CD4-positive, alpha-beta T cell treated with Interleukin-15 for 1 hour (primary cell): ENCODE measurements at places on chromosomes 1 and 21.

GRCh38 chr1:182890927-182891610 lies 51.9 kb downstream of the DHX9 start:
- no peak for DNase-seq

DNA sequence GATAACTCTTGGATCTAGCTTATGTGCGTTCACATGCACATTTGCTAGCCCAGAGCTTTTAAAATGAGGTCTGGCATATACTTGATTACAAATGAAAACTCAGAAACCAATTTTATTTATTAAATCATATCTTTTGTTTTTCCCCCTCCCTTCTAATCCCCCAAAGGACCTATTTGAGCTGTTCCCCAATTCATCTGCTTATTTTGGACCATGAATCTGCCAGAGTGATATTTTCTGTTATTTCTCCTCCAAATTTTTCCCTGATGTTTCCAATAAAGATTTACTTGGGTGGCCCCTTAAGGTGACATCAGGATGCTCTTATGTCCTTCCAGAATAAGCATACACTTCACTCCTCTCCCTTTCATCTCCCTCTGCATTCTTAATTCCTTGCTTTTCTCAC lies 123.4 kb downstream of the SYT2 start:
- DNase-seq: no peak

DNA sequence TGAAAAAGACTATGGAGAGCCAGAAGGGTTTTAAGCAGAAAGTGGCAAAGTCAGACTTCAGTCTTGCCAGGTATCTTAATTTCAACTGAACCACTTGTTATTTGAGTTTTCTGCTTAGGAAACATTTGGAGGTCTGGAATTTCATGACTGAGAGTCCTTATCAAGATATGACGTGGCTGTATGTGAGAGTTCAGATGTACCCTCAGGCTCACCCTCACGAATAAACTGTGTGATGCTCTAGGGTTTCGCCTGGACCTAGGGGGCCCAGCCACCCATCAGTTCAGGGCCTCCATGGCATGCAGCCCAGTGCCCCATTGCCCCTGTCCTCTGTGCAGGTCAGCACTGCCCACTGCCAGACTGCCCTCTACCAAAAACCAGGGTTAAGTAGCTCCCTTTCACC lies 30.6 kb upstream of the TADA1 start:
- no peak for DNase-seq

GRCh38 chr1:18037651-18038050 lies 69.9 kb upstream of the IGSF21 start:
- DNase-seq: no peak

GRCh38 chr1:181089676-181090544 lies 1.4 kb downstream of the IER5 start:
- DNase-seq: peak; percentile 91

DNA sequence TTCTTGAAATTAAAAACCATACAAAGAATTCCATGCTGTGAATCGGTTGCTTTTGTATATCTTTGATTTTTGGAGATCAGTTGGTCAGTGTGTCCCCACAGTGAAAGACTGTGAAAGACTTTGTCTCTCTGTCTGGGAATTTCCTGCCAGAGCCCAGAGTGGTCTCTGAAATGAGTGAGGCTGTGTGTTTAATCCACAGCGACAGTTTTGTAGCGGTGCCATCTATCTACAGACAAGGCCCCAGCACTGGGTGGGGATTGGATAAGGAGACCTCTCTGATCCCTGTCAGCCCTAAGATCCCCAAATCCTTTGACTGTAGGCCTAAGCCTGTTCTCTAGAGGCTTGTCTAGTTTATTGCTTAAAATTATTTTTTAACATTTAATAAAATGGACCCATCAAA lies 10.3 kb downstream of the GPR25 start:
- DNase-seq: no peak

DNA sequence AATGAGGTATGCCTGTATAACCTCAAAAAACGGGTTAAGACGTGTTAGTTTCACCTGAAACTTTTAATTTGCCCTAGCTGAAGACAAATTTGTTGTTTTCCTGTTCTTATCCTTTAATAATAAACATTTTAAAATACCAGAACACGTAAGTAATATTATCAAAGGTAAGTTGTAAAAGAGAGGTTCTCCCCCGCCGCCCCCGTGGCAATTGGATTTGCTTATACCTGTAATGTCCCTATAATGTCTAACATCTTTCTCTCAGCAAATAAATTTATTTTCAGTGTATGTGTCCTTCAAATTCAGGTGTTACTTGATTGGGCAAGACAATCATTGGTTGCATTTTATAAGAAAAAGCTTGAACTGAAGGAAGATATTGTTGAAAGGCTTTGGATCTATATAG lies 5.9 kb downstream of the URB2 start:
- no peak for DNase-seq

GRCh38 chr1:78038071-78038470 lies 7.7 kb upstream of the GIPC2 start:
- no peak for DNase-seq

DNA sequence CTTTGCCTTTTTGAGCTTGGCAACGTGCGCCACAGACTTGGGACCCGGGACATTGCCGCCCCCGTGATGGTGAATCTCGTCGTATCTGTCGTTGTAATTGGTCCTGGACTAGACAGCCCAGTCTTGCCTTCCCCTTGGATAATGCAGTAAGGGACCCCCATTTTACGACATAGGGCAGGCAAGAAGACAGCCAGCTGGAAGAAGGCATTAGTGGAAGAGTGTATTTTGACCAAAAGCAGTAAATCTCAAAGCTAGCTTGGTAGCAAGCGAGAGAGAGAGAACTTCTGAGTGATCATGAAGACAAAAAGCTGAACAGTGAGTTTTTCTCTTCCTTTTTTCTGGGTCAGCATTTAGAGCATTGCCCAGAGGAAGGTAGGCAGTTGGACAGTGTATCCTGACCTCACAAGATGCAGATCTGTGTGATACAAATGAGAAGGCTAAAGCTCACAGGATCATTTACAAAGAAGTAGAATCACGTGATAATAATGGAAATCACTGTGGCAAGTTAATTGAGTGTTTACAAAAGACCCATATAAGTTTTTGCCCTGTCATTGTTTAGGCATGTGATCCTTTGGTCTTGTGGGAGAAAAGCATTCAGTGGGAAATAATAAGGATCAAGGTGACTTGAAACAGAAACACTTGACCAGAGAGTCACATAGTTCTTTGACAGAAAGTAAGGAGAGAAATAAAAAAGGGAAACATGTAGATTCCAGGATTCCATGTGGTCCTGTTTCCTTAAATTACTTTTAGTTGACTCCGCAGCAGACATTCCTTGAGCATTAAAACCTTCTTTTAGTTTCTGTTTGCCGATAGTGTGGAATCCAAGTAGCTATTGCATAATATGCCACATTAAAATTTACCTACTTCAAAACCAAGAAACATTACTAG lies 66.3 kb downstream of the CNST start:
- no peak for DNase-seq

DNA sequence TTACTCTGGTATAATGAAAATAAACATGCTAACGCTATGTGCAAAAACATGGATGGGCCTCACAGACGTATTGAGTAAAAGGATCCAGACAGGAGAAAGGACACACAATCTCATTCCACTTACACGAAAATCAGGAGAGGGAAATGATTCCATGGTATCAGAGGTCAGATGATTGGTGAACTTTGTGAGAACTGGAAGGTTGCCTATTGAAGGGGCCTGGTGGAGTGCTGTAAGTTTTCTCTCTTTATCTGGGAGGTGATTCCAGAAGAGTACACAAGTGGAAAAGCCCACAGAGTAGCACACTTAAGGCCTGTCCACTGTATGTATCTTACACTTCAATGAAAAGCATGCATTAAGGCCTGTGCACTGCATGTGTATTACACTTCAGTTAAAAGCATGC lies 9.6 kb downstream of the GSTM2 start:
- no peak for DNase-seq

DNA sequence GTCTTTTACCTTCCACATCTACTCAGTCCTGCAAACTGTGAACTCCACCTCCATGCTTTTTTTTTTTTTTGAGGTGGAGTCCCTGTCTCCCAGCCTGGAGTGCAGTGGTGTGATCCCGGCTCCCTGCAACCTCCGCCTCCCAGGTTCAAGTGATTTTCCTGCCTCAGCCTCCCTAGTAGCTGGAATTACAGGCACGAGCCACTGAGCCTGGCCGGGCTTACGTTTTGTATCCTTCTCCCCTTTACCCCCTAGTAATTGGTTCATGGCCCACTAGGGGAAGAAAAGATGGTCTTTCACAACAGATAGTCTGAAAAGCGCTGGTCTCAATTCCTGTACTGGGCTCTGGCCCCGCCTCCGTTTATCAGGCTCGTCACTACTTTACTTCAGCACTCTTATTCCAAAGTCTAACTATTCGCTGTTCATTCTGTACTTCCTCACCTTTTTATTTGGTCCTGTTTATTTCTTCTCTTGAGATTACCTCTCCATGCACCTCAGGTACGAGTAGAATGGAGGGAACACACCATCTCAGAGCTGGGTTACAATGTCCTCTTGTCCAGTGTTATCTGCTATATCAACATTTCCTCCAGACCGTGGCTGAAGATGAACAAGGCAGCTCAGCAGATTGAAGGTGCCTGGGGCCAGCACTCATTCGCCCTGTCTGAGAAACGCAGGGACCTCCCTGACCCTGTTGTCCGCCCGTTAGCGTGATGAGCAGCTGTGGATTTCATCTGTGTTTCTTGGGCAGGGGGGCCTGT lies 16.2 kb downstream of the CNST start:
- DNase-seq: no peak

DNA sequence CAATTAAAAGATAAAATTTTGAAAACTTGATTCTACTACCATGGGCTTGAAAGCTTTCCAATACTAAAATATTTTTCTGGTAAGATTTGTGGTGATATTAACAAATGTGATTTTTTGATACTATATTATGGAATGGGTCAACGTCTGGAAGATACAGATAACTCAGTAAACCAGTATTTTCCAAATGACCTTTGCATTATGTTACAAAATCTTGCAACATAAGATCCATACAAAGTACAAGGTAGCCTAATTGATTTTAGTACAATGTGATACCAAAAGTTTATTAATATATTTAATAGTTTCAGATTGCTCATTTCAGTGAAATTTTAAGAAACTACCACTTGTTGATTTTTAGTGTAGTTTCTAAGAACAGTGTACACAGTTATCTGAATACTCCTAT lies 236.2 kb downstream of the KIF26B start:
- DNase-seq: no peak

- DNase-seq: no peak
Observed at GRCh38 chr1:16139473-16139962, 16.4 kb downstream of the EPHA2 start.

DNA sequence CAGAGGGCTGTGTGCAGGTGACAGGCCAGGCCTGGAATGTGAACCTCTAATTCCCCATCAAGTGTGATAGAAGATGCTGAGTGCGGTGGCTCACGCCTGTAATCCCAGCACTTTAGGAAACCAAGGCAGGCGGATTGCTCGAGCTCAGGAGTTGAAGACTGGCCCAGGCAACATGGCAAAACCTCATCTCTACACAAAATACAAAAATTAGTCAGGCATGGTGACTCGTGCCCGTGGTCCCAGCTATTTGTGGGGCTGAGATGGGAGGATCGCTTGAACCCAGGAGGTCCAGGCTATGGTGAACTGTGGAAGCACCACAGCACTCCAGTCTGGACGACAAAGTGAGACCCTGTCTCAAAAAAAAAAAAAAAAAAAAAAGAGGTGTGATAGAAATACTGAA lies 40.1 kb upstream of the PUM1 start:
- DNase-seq: no peak

GRCh38 chr1:147719029-147719698 lies 41.2 kb downstream of the GJA5 start:
- no peak for DNase-seq

GRCh38 chr1:36400825-36401601 lies 3.3 kb upstream of the LSM10 start:
- DNase-seq: peak; percentile 81

DNA sequence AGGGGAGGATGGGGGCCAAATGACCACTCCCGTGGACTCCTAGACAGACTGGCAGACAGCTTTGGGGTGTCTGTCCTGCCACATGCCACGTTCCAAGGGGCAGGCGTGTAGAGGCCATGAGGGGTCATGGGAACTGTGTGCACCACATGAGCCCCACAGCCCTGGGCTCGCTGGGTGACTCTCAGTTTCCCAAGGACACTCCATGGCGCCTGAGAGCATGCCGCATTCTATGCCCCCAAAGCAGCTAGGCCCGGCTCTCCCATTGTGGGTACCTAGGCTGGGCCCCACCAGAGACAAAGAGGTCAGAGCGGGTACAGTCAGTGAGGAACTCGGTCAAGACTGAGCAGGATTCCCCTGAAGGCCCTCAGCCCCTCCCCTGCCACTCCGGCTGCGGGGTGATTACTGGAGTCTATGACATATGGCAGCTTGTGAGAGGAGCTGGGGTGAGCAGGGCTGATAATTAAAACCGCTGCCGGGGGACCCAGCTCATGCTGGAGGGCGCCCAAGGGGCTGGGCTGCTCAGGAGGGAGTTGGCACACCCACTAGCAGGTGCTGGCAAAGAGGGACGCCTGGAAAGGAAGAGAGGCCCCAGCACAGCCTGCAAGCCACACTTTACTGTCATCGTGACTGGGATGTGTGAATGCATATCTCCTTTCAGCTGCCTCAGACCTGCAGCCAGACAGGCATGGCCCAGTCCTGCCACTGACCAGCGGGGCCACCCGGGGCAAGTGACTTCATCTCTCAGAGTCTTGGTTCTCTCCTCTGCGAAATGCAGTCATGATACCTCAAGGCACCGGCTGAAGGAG lies 8.4 kb downstream of the LRP8 start:
- DNase-seq: no peak

- no peak for DNase-seq
Observed at GRCh38 chr1:21437341-21437640, 2.6 kb upstream of the NBPF3 start.

DNA sequence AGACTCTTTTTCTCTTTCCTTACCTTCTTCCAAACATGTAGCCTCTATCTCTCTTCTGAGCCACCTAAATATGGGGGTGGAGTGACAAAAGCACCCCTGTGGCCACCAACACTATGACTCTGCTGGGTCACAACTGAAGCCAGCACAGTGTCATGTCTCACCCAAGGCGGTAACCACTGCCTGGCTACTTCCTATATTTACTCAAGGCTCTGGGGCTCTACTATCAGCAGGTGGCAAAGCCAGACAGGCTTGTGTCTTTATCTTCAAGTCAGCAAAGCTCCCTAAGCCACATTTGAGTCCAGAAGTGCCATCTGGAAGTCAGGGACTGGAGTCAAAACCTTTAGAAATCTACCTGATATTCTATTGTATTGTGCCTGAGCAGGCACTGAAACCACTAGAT lies 1515.2 kb downstream of the PLA2G4A start:
- DNase-seq: no peak

GRCh38 chr1:205319081-205320018 lies 2.2 kb downstream of the NUAK2 start:
- peak; percentile 28 for DNase-seq

GRCh38 chr1:111742938-111743549 lies 3.8 kb upstream of the INKA2 start:
- DNase-seq: no peak

DNA sequence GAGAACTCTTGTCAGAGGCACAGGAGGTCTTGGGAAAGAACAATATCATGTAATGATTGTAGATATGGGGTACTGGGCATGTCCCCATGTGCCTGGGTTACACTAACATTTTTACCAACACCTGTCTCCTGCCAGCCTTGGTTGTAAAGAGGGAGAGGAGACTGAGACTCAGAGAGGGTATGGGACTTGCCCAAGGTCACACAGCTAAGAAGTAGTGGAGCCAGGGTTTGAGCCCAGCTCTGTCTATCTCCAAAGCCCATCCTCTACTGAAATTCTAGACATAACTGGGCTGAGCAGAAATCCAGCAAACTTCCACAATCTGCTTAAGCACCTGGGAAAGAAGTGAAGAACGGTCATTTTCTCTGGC lies 2.6 kb upstream of the THEMIS2 start:
- DNase-seq: no peak

- no peak for DNase-seq
Observed at GRCh38 chr1:29298246-29298645, 61.9 kb downstream of the PTPRU start.
